ENCODE measurements at places on chromosomes 7 and 10.
A peak's percentile ranks its signal among the peaks of the same experiment; 100 is the strongest.

DNA sequence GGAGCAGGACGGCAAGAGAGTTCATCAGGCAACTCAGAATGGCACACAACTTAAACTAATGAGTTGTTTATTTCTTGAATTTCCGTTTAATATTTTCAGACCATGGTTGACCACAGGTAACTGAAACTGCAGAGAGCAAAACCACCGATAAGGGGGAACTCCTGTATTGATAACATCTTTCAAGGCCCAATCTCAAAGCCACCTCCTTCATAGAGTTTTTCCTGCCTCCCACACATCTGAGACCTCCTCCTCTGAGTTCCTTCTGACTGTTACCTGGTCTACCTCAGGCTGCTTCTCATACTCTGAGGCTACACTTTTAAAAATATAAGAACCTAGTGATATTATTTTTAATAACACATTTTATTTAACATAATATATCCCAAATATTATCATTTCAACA lies 341.5 kb upstream of the NPVF start:
- no peak for DNase-seq

GRCh38 chr10:124739986-124740368 lies 4.2 kb downstream of the FAM53B start:
- DNase-seq, result no peak

DNA sequence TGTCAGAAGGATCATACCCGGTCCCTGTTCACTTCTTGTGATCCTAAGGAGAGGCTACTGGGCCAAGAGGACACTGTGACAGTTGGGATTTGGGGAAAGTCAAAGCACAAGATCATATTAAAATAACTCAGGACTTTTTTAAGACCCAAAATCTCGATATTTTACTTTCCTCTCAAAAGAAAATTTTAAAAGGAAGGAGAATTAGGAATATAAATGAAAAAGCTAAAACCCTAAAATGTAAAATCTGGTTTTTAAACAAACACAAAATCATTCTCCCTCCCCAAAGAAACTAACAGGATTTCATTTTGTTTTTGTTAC lies 36.4 kb downstream of the ALOX5 start:
- no peak for DNase-seq

- no peak for DNase-seq
These were observed 1.4 kb upstream of the CREB5 start for GRCh38 chr7:28410628-28411531.

DNA sequence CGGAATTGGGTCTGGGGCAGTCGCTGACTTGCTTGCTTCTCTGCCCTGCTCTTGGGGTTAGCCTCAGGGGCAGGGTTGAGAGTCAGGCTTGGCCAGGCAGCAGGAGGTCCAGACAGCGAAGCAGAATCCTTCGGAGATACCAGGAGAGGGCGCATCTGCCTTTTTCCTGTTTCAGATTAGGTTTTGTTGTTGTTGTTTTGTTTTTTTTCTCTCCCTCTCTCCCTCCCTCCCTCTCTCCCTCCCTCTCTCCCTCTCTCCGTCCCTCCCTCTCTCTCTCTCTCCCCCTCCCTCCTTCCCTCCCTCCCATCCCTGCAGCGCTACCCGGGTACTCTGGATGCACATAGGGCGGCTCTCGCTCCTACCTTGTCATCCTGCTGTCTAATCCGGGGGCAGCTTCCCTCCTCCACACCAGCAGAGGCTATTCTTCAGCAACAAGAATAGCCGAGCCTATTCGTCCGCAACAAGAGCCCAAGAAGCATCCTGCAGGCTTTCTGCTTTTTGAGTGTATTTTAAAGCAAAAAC lies 758 bp upstream of the OPTN start:
- DNase-seq, result no peak

DNA sequence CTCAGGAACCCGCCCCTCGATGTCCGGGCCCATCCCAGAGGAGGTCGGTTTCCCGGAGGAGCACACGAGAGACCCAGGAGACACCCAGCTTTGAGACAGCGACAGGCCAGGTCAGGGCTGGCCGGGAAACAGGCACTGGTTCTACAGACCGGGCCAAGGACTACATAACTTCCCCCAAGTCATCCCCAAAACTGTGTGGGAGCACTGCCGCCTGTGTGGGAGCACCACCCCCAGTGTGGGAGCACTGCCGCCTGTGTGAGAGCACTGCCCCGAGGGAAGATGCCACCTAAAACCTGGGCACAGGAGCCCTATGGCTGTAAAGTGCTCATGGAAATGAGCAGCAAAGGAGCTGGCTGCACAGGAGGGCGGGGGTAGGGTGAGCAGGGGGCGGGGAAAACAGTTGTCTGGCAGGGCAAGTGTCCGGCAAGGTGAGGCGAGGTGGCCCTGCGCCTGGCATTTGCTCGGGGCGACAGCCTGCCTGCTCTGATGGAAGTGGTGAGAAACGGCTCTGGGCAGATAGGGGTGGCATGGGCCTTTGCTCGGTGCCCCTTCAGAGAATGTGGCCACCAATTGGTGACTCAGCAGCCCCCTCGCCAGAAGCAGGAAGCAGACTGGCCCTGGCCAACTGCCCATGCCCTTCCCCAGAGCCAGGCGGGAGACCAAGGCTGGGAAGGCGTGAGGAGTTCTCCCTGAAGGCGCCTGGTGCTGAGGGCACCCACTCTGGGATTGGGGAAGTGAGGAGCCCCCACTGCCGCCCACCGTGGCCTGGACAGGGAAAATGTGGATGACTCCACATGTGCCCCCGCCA lies 26.2 kb downstream of the PAPOLB start:
- DNase-seq, result no peak

GRCh38 chr10:26556748-26557640 lies 118.9 kb downstream of the APBB1IP start:
- no peak for DNase-seq

DNA sequence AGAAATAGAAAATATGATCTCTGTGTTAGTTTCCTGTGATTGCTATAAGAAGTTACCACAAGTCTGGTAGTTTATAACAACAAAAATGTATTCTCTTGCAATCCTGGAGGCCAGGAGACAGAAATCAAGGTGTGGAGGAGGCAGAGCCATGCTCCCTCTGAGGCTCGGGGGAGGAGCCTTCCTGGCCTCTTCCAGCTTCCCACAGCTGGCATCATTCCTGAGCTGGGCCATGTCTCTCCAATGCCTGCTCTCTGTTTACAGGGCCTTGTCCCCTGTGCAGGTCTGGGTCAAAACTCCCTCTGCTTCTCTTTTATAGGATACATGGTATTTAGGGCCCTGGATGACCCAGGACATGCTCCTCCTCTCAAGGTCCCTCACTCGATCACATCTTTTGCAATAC lies 81.3 kb upstream of the RET start:
- DNase-seq, result no peak

DNA sequence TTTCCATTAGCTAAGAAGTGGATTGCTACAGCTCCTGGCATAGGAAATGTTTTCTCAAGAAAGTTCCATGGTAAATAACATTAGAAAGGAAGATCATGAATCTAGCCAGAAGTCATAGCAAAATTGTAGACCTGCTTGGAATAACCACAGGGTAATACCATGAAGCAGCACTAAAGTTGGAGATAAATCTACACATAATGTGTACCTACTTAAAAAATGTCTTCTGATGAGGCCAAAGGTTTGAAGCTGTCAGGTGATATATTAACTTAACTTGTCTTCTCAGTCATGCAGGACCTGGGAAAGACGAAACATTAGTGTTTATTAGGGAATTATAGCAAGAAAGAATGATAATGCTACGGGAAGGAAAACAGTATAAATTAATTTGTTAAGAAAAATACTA lies 6.3 kb downstream of the CISD1 start:
- no peak for DNase-seq

DNA sequence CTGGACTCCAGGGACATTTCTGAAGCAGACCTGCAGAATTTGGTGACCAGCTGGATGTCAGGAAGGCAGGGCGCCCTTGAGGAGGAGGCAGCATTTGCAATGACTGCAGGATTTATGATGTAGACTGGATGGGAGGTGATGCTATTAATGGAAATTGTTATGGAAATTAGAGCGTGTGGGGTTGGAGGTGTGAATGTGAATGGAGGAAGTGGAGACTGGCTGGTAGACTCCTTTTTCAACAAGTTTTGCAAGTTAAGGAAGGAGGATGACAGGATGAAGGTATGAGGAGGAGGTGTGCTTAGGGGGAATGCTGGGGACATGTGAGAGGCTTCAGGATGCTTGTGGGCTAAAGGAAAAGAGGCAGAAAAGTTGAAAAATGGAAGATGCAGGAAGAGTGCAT lies 137.0 kb downstream of the TMEM178B start:
- no peak for DNase-seq

DNA sequence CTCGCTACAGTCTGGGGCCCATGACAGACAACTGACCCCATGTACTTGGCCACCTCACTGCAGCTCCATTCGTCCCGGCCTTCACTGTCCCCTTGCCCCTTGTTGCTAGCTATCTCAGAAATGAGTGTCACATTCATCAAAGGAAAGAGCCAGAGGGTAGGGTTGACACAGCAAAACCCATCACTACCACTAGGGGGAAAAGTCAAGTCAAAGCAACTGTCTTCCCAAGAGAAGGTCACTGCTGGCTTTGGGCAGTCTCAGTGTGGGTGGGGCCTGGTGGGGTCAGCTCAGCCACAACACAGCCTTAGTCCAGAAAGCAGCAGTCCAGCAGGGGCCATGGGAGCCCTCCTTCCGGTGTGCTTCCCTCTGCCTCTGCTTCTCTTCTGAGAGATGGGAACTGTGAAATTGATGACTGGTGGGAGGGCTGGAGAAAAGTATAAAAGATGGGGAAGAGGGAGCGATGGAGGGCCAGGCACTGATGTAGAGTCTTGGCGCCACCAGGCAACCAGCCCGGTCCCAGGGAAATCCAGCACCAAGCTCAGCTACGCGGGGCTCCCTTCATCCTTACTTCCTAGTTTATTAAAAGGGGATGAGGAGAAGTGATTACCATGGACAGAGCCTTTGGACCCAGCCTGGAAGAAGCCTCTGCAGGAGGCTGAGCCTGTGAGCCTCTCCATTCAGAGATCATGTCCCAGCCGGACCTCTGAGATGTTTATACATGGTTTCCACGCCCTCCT lies 58.0 kb downstream of the PLXNA4 start:
- DNase-seq, result peak; percentile 11

- no peak for DNase-seq
These were observed 222.6 kb downstream of the MGMT start for GRCh38 chr10:129689671-129690071.

- DNase-seq, result no peak
These were observed 657 bp downstream of the CDNF start for GRCh38 chr10:14837003-14837756.

- DNase-seq, result no peak
These were observed 266.6 kb downstream of the HDAC9 start for GRCh38 chr7:18762189-18762588.

DNA sequence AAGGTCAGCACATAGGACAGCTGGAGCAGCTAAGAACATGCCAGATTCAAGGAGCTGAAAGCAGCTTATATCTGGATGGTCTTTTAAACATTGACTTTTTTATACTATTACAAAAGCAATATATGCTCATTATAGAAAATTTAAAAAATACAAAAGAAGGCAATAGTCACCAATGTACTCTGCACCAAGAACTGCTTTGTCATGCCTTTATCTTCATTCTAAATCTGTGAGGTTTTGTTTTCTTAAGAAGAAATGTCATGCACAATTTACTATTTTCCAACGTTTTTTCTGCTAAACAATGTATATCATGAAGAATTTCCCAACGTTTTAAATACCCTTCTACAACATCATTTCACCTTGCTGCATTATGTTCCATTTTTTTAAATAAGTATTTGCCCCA lies 2.8 kb downstream of the LIPM start:
- DNase-seq, result no peak

GRCh38 chr7:138258197-138258559 lies 181.9 kb downstream of the AKR1D1 start:
- DNase-seq, result no peak

GRCh38 chr7:116843378-116843777 lies 19.0 kb upstream of the CAPZA2 start:
- no peak for DNase-seq

DNA sequence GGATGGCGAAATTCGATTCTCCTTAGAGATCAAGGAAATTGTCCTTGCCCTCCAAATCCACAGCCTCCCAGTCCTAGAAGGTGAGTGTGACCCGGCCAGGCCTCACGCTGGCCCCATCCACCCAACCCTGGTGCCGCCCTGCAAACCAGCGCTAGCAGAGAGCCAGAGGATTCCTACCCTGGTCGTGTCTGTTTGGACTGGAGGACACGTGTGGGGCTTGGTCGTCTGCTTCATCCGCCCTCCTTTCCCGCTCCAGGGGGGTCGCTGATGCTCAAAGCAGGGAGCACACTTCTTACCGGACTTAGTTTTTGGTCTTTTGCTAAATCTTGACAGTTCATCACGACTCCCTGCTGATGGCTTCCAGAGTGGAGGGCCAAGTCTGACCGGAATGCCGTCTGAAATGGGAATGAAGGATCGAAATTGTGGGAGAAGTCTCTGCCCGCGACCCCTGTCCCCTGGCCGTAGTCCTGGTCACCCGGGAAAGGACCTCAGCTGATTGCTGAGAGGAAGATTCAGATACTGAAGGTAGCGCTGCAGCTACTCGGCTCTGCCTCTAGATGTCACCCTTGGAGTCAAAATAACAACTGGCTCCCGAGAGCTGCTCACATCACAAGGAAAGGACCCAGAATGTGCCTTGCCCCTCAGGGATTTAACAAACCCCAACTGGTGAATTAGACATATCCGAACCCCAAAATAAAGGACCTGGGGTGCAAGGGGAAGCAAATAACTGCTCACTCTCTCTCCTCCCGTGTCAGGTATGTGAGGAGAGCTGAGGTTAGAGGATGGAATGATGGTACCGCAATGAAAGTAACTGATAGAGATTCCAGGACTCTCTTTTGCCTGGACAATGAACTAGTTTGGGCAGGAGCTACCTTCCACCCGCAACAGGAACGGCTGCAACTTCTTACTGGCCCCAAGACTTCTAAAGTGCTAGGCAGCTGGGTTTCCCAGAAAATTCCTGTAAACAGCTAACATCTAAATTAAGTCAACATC lies 23.5 kb upstream of the ORC5 start:
- peak; percentile 32 for DNase-seq

DNA sequence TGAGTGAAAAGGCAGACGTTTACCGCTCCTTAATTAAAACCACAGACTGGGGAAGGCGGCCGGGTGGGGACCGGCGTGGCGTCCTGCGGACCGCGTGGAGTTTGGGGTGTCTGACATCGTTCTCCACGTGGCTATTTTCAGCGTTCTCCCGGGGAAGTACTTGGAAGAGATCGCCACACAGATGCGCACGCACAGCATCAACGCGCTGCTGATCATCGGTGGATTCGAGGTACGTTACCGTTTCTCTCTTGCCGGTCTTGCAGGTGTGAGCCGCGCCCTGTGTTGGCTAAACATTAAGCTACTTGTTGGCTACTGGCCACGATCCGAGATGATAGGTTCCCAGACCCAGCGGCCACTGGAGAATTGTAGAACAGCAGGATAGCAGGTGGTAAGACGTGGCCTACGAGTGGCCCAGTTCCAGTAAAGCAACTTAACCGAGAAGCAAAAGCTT lies 51.3 kb downstream of the PFKP start:
- DNase-seq, result no peak

GRCh38 chr7:106421181-106421762 lies 136.5 kb upstream of the NAMPT start:
- DNase-seq, result no peak

- no peak for DNase-seq
These were observed 318.1 kb downstream of the KCNMA1 start for GRCh38 chr10:77319557-77319956.

All from activated naive CD4-positive, alpha-beta T cell treated with anti-CD3 and anti-CD28 coated beads, Interleukin-2, amount 50 U/mL, for 72 hours (primary cell).